Naive thymus-derived CD4-positive, alpha-beta T cell (primary cell): ENCODE measurements at places on chromosomes 1 and 21. TPM values are rescaled to one million over a fixed set of nuclear protein-coding genes. Genes with fewer than 3 reads are reported as not detected.

DNA sequence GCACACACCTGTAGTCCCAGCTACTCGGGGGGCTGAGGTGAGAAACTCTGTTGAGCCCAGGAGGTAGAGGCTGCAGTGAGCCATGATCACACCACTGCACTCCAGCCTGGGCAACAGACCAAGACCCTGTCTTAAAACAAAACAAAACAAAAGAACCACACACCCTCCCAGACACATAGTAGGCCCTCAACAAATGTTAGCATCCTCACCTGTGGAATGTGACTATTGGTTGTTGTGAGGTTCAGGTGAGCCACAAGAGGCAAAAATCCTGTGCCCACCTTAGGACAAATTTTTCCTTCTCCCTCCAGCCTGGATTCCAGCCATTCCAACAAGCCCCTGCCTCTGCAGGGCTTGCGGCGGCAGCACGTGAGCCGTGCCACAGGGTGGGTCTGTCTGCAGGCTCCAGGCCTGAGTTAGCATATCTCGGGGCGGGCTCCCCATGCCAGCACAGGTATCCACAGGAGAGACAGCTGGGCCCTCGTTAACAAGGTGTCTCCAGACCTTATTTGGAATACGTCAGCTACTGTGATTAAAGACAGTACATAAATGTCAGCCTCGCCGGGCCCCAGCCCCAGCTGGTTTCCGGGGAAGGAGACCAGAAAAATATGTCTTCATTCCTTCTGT is 17.4 kb downstream of the C1QB start:
- H3K4me3 ChIP-seq = no peak overlapping the region
- no peaks in the 10 kb centered on the region for H3K4me1 ChIP-seq
- H3K27me3 ChIP-seq = no peaks in the 10 kb centered on the region

- H3K4me1 ChIP-seq = peaks cover 10% of the 10 kb centered on the region
- no peak overlapping the region for H3K4me3 ChIP-seq
- no peaks in the 10 kb centered on the region for H3K27me3 ChIP-seq
- H3K27ac ChIP-seq = no peak overlapping the region
- DNase-seq = no peak
- H3K36me3 ChIP-seq = peaks cover 10% of the 10 kb centered on the region
Measured at GRCh38 chr21:45283611-45284455, 3.9 kb downstream of the POFUT2 start.

DNA sequence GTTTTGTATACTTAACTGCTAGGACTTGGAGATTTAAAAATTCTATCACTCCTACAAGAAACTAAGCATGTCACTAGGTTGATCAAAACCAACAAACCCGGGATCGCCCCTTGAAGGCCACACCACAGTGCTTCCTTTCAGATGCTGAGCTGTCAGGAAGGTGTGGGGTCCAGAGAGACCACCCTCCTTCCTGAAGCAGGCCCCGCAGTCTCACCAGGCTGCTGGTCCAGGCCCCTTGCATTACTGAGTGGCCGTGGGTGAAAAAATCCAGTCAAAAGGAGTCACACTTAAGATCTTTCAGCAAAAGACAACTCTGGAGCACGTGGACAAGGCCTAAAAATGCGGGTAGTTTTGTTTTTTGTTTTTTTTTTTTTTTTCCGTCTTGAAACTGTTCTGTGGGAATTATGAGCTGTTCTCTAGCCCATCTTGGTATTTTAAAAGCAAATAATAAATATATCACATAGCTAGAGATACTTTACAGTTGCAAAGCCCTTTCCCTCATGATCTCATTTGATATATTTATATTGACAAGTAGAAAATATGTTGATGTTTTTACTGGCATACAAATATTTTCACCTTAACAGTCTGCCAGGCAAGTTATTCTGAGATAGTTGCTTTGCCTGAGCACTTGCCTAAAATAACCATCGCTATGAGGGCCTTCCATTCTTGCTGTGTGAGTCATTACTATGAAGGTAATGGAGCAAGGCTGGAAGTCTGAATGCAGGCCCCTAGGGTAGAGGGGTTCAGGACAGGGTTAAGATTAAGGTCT is 73.1 kb upstream of the EDEM3 start:
- DNase-seq = no peak
- no peak overlapping the region for H3K4me3 ChIP-seq
- H3K27me3 ChIP-seq = no peaks in the 10 kb centered on the region
- H3K27ac ChIP-seq = no peak overlapping the region
- no peaks in the 10 kb centered on the region for H3K4me1 ChIP-seq
- peaks cover 19% of the 10 kb centered on the region for H3K36me3 ChIP-seq

- H3K36me3 ChIP-seq = no peaks in the 10 kb centered on the region
- H3K27ac ChIP-seq = no peak within 1 kb of the TSS
- no peaks in the 10 kb centered on the region for H3K4me1 ChIP-seq
Measured at GRCh38 chr1:22562584-22563583, at the start of gene EPHA8. EPHA8 (plus strand) TSS chr1:22563489; CDS start chr1:22563636, 147 bp downstream.

Gene EPHB2
- total RNA-seq = not detected in 2 replicates

DNA sequence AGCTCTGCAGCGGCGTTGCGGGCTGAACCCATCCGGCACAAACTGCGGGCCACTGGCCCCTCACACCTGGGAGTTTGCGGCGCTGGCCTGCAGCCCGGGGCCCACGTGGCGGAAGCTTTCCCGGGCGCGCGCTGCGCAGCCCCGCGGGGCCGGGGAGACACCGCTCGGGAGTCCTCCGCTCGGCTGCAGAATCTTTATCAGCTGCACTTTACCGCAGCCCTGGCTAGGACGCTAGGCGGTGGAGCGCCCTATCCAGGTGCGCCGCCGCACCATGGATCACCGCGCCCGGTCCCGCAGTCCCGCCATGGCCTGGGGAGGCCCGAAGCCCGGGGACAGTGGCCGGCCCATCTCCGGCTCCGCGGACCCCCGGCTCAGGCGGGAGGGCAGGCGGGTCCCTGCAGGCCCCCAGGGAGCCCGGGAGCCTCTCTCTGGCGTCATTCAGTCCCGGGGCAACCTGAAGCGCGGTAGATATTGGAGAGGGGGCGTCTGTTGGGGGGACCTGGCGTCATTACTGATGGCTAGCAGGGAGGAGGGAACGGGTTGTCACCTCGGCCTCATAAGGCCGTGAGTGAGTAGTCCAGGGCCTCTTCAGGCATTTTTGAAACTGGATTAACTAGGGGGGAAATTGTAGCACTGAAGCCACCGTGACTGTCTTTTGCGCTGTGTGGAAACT is 5.7 kb upstream of the OLIG2 start:
- H3K4me3 ChIP-seq = peak overlapping the region; percentile 35
- DNase-seq = no peak

GRCh38 chr1:226202246-226202645 is 15.7 kb upstream of the ACBD3 start:
- H3K36me3 ChIP-seq = no peaks in the 10 kb centered on the region
- no peaks in the 10 kb centered on the region for H3K4me1 ChIP-seq
- H3K4me3 ChIP-seq = no peak overlapping the region
- H3K27ac ChIP-seq = no peak overlapping the region
- no peak for DNase-seq
- no peaks in the 10 kb centered on the region for H3K27me3 ChIP-seq

Gene NECTIN4
- not detected for total RNA-seq

Gene OR2L3
- 0.27 TPM for total RNA-seq

DNA sequence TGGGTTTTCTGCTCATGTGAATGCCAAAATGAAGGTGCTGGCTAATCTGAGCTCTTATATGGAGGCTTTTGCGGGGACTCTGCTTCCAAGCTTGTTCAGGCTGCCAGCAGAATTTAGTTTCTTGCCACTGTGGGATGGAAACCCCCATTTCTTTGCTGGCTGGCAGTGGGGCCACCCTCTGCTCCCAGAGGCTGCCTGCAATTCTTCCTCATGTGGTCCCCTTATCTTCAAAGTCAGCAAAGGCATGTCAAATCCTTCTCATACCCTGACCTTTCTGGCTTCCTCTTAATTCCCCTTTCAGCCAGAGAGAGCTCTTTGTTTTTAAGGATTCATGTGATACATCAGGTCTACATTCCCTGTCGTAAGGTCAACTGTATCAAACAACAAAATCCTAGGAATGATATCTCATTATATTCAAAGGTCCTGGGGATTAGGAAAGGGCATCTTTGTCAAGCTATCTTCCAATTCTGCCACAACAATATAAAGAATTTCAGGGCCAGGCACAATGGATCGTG is 5.2 kb upstream of the GPR161 start:
- DNase-seq = no peak
- H3K4me1 ChIP-seq = no peaks in the 10 kb centered on the region
- no peaks in the 10 kb centered on the region for H3K36me3 ChIP-seq
- no peak overlapping the region for H3K4me3 ChIP-seq

Gene CXADR
- total RNA-seq = 1.8 TPM

Gene KANK4
- not detected for total RNA-seq

Gene HLX
- total RNA-seq = not detected

Gene CYP2J2
- total RNA-seq = 1.1 TPM

DNA sequence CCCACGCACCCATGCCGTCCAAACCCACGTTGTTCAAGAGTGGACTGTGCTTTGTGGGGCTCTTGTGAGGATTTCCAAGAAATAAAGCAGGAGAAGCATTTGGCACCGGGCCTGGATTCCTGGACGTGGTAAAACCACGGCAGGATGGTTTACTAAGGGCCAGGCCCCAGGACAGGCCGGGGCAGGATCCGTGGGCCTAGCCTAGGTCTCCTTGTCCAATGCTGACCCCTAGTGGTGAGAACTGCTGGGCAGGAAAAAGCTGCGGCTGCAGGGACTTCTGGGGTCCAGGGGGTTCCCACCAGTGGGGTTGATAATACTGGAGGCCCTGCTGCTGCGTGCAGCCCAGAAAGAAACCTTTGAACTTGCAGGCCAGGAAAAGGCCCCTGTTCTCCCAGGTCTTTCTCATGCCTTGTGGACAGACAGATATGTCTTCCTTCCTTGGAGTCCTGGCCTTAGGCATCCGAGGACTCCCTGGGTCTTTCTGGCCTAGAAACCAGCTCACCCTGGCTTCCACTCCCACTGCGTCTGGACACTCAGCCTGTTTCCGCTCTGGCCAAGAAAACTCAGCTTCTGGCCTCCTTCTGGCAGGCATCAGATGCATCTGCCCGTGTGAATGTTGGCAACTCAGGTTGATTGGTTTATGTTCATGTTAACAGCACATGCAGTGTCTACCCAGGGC is 106.9 kb upstream of the TMEM51 start:
- H3K27me3 ChIP-seq = no peaks in the 10 kb centered on the region
- DNase-seq = no peak
- H3K4me1 ChIP-seq = no peaks in the 10 kb centered on the region
- H3K4me3 ChIP-seq = no peak overlapping the region
- no peaks in the 10 kb centered on the region for H3K36me3 ChIP-seq

GRCh38 chr21:43884861-43885417 is 19.9 kb downstream of the AGPAT3 start:
- DNase-seq = no peak
- no peak overlapping the region for H3K4me3 ChIP-seq
- H3K27me3 ChIP-seq = no peaks in the 10 kb centered on the region
- H3K4me1 ChIP-seq = peaks cover 6% of the 10 kb centered on the region
- H3K27ac ChIP-seq = no peak overlapping the region

- DNase-seq = no peak
- H3K4me1 ChIP-seq = no peaks in the 10 kb centered on the region
- H3K36me3 ChIP-seq = peaks cover 26% of the 10 kb centered on the region
Measured at GRCh38 chr1:31306278-31306677, 9.4 kb downstream of the ZCCHC17 start.

DNA sequence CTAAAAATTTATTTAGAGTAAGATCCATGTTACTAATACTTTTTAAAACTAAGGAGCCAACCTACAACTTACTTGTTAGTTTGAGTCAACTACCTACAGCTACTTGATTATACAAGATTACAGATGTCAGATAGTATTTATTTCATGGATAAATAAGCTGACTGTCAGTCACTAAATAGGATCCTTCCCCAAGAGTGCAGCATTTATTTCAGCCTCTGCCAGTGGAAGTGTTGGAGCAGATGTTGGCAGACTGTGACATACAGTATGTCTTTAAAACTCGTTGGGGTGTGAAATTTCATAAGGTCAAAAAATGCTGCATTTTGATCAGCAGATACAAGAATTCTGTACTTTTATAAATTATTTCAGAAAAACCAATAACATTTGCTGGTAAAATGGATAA is 156.2 kb downstream of the AKT3 start:
- no peaks in the 10 kb centered on the region for H3K4me1 ChIP-seq
- peaks cover under 1% of the 10 kb centered on the region for H3K36me3 ChIP-seq
- H3K27me3 ChIP-seq = no peaks in the 10 kb centered on the region
- no peak overlapping the region for H3K4me3 ChIP-seq

GRCh38 chr1:228786361-228787129 is 51.3 kb downstream of the RHOU start:
- no peaks in the 10 kb centered on the region for H3K27me3 ChIP-seq
- no peak overlapping the region for H3K4me3 ChIP-seq
- H3K27ac ChIP-seq = no peak overlapping the region
- H3K4me1 ChIP-seq = peaks cover 10% of the 10 kb centered on the region
- DNase-seq = no peak

GRCh38 chr1:57061369-57061768 is 95.6 kb upstream of the C8B start:
- H3K4me1 ChIP-seq = no peaks in the 10 kb centered on the region
- H3K36me3 ChIP-seq = no peaks in the 10 kb centered on the region
- no peaks in the 10 kb centered on the region for H3K27me3 ChIP-seq
- no peak for DNase-seq
- H3K4me3 ChIP-seq = no peak overlapping the region

Gene SRP9
- total RNA-seq = 76.1 TPM

Gene NMNAT2
- total RNA-seq = not detected

GRCh38 chr1:168235548-168235885 is 9.7 kb downstream of the SFT2D2 start:
- H3K27me3 ChIP-seq = no peaks in the 10 kb centered on the region
- peaks cover 82% of the 10 kb centered on the region for H3K36me3 ChIP-seq
- no peak overlapping the region for H3K4me3 ChIP-seq
- H3K27ac ChIP-seq = no peak overlapping the region
- no peak for DNase-seq
- H3K4me1 ChIP-seq = peaks cover 9% of the 10 kb centered on the region

DNA sequence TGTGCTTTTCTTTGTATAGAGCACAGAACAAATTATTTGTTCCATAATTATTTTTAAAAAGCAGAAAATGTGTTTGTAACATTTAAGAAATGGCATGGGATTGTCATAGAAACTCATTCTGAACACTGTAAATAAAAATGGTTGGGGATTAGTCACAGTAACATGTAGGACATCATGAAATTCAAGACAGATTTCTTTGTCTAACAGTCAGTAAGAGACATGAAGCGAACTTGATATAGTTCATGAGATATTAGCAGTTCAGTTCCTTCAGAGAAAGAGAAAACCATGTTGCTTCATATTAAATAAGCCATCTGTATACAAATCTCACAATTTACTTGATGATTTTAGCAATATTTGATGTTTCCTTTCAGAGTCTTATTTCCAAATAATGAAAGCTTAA is 19.7 kb downstream of the NFIA start:
- no peaks in the 10 kb centered on the region for H3K4me1 ChIP-seq

DNA sequence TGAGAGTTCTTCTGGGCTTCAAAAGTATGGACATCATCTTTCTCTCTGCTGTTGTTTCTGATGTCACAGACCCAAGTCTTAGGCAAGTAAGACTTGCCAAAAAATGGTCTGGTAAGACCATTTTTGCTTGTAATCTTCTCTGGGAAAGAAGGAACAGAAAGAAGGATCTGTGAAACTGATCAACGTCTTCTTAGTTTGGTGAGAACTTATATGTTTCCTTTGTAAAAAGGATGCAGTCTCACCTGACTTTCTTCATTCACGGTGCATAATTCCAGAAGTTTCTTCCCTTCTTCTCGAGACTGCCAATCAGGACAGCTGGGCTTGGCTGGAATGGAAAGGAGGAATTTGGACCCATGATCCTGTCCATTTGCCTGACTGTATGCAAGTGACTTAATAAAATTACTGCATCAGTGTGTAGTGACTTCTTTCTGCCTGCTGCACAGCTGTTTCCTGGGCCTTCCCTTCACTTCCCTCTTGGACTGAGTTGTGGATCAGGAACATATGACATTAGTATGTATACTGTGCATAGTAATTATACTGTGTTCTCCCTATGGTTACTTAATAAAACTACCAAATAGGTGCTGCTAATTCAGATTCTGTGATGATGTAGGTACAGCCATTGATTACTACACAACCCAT is 7.6 kb upstream of the DENND1B start:
- no peak for DNase-seq
- no peak overlapping the region for H3K27ac ChIP-seq
- H3K36me3 ChIP-seq = no peaks in the 10 kb centered on the region
- H3K4me1 ChIP-seq = no peaks in the 10 kb centered on the region
